ENCODE measurements at places on chromosomes 1 and 21.
A peak's percentile ranks its signal among the peaks of the same experiment; 100 is the strongest.

DNA sequence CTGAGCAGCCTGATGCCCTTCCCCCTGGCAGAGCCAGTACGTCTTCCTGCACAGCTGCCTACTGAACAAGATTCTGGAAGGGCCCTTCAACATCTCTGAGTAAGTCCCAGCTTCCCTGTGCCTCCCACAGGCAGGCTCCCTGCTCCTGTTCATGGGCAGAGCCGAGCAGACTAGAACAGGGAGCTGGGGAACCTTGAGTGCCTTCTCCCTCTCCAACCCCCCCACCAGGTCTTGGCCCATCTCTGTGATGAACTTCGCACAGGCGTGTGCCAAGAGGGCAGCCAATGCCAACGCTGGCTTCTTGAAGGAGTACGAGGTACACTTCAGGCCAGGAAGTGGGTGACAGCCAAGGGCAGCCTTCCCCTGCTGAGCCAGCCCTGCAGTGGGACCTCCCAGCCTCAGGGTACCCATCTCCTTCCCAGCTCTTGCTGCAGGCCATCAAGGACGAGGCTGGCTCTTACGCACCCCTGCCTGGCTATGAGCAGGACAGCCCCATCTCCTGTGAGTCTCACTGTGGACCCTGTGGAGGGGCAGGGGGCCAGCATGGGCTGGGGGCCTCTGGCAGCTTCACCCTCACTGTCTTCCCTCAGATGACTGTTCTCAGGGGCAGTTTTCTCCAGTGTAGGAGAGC, 6.4 kb upstream of the LGR6 start:
- no peak overlapping the region for H3K4me3 ChIP-seq
- H3K27ac ChIP-seq = no peak overlapping the region
- no peak for DNase-seq
- H3K36me3 ChIP-seq = no peaks in the 10 kb centered on the region
- no peaks in the 10 kb centered on the region for H3K4me1 ChIP-seq

GRCh38 chr1:237309595-237310118, 267.7 kb downstream of the RYR2 start:
- H3K27me3 ChIP-seq = no peaks in the 10 kb centered on the region
- DNase-seq = no peak
- no peaks in the 10 kb centered on the region for H3K36me3 ChIP-seq

DNA sequence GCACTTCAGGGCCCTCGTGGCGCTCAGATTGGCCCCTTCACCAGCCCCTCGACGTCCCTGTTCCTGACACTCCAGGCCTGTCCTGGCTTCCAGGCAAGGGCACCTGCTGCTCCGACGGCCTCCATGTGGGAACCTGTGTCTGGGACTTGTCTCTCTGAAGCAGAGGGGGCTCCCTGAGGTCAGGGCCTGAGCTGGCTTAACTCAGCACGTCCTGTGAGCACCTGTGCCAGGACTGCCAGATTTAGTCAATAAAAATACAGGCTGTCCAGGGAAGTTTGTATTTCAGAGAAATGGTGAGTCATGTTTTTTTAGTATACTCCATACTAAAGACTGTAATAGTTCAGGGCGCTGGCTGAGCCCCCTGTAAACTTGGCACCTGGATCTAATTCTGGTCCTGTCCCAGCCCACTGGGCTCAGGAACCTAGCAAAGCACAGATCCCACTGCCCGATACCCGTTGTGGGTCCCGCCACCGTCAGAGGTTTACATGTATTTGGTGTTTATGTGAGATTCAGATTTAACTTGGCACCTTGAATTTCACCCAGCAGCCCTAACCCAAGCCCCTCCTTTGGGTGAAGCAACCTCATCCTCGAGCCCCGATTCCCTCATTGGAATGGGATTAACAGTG, 109.9 kb upstream of the IFFO2 start:
- no peak overlapping the region for H3K4me3 ChIP-seq
- H3K27ac ChIP-seq = peak overlapping the region; percentile 33
- no peaks in the 10 kb centered on the region for H3K27me3 ChIP-seq
- H3K4me1 ChIP-seq = peaks cover 16% of the 10 kb centered on the region
- no peaks in the 10 kb centered on the region for H3K36me3 ChIP-seq

GRCh38 chr21:34700605-34701004, 31.8 kb downstream of the CLIC6 start:
- H3K27me3 ChIP-seq = peaks cover 5% of the 10 kb centered on the region
- DNase-seq = no peak
- no peak overlapping the region for H3K4me3 ChIP-seq
- no peak overlapping the region for H3K27ac ChIP-seq

- no peak overlapping the region for H3K4me3 ChIP-seq
- H3K27me3 ChIP-seq = no peaks in the 10 kb centered on the region
- DNase-seq = peak; percentile 53
- H3K36me3 ChIP-seq = no peaks in the 10 kb centered on the region
Observed at GRCh38 chr1:41537788-41538351, 53.4 kb upstream of the EDN2 start.

DNA sequence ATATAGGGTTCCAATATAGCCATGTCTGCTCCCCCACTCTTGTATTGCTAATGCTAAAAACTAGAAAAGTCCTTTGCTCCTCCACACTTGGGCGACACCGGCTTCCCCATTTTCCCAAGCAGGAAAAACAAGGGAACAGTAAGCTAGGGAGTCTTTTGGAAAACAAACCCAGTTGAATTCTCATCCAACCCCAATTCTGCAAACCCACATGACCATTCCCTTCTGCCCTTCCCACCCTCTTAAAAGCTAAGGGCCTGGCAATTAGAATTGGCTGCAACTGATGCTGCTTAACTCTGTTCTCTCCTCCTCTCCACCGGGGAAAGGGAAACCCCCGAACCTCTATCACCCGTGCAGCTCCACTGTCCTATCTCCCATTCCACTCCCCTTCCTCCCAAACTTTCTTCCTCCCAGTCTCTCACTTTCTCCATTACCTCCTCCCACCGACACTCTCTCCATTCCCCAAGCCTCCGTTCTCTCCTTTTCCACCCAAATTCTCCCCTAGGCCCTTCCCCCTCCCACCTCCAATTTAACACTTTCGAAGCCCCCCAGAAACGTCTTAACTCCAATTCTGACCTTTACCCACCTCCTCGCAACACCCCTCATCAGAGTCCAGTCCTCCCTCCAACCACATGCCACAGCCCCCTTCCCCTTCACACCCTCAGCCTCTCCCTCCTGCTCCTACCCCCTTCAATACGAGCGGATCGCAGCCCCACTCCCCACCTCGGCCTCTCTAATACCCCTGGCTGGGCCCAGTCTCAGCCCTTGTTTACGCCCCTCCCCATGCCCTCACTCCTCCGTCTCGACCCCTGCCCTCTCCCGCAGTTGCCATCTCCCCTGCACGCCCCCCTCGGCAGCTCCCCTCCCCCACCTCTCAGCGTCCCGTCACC, 701 bp downstream of the DEDD start:
- no peak for DNase-seq
- peak overlapping the region; percentile 97 for H3K27ac ChIP-seq
- no peaks in the 10 kb centered on the region for H3K36me3 ChIP-seq
- H3K4me1 ChIP-seq = peaks cover 69% of the 10 kb centered on the region

GRCh38 chr21:40115775-40116174, 248.5 kb downstream of the PCP4 start:
- H3K27ac ChIP-seq = no peak overlapping the region
- no peak for DNase-seq
- H3K4me1 ChIP-seq = no peaks in the 10 kb centered on the region
- no peak overlapping the region for H3K4me3 ChIP-seq
- H3K27me3 ChIP-seq = no peaks in the 10 kb centered on the region

- H3K36me3 ChIP-seq = no peaks in the 10 kb centered on the region
- no peak for DNase-seq
- peak overlapping the region; percentile 51 for H3K4me3 ChIP-seq
- peaks cover 28% of the 10 kb centered on the region for H3K4me1 ChIP-seq
Observed at GRCh38 chr21:45405271-45405818, 380 bp downstream of the COL18A1 start.

- no peak overlapping the region for H3K27ac ChIP-seq
- no peak for DNase-seq
- H3K36me3 ChIP-seq = peaks cover 23% of the 10 kb centered on the region
- peaks cover 10% of the 10 kb centered on the region for H3K4me1 ChIP-seq
Observed at GRCh38 chr1:23110391-23110790, 58.3 kb downstream of the LUZP1 start.

GRCh38 chr1:159804924-159805323, 2.8 kb downstream of the FCRL6 start:
- H3K4me3 ChIP-seq = no peak overlapping the region
- no peaks in the 10 kb centered on the region for H3K27me3 ChIP-seq
- no peak for DNase-seq
- H3K4me1 ChIP-seq = no peaks in the 10 kb centered on the region
- no peaks in the 10 kb centered on the region for H3K36me3 ChIP-seq

GRCh38 chr1:10717296-10718082, 79.0 kb downstream of the CASZ1 start:
- H3K4me1 ChIP-seq = peaks cover 11% of the 10 kb centered on the region
- no peak overlapping the region for H3K4me3 ChIP-seq
